Cerebellum (tissue), 4 donors: ENCODE measurements at places on chromosomes 16 and 17.

- no peak for DNase-seq
Measured at GRCh38 chr16:70576431-70577255, 53.0 kb downstream of the SF3B3 start.

- no peak for DNase-seq
Measured at GRCh38 chr17:49585422-49586027, 9.9 kb downstream of the NXPH3 start.

- DNase-seq: no peak
Measured at GRCh38 chr16:15672514-15673167, 22.6 kb downstream of the NDE1 start.

GRCh38 chr16:27233731-27234130, 30.4 kb downstream of the KDM8 start:
- DNase-seq: no peak

- no peak for DNase-seq
Measured at GRCh38 chr17:35641032-35641431, 53.9 kb downstream of the AP2B1 start.
